ENCODE measurements at places on chromosomes 11 and 22.
A peak's percentile ranks its signal among the peaks of the same experiment; 100 is the strongest.

DNA sequence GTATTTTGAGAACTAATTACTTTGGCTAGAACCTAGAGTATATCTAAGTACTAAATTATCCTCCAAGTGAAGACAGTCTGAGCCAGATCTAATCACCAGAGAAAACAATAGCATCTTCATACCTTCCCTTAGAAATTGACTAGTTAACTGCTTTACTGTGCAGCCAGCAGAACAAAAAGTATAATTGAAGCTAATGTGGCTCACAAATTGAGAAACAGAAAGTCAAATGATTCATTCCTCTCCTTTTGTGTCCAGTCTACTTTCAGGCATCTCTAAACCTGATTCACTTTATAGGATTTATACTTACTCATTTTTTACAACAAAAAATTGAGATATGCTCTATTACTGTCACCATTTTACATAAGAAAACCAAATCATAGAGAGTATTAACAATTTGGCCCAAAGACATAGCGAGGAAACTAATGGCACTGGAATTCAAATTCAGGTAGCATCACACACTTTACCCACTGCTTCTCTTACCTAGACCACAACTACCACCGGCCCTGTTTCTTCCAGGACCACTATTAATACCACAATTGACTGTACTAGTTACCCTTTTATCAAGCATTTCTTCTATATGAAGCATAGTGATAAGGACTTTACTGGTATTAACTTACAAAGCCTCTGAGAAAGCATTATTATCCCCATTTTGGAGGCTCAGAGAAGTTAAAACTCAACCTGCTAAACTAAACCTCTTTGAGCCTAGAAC is 1402.6 kb upstream of the TENM4 start:
- DNase-seq: no peak

GRCh38 chr11:113908098-113908497 is 3.5 kb downstream of the HTR3B start:
- no peak for DNase-seq

DNA sequence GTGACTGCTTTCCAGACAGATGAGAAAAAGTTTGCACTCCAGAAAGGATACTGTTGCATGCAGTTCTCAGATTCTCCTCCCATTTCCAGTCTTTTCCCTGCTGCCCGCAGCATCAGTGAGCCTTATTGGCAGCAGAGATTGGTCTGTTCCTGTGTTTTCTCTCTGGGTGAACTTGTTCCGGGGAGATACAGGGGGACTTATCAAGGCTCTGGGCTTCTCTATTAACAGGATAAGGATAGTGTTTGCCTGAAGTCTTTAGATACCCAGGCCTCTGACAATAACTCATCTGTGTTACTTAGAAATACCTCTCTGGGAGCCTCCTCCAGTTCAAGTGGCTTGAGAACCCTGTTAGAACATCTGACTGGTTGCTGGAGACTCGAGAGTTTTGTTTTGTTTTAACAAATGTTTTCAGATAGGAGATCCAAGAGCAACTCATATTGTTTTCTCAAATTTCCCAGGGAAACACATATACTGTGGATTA is 154.7 kb downstream of the BLID start:
- no peak for DNase-seq

DNA sequence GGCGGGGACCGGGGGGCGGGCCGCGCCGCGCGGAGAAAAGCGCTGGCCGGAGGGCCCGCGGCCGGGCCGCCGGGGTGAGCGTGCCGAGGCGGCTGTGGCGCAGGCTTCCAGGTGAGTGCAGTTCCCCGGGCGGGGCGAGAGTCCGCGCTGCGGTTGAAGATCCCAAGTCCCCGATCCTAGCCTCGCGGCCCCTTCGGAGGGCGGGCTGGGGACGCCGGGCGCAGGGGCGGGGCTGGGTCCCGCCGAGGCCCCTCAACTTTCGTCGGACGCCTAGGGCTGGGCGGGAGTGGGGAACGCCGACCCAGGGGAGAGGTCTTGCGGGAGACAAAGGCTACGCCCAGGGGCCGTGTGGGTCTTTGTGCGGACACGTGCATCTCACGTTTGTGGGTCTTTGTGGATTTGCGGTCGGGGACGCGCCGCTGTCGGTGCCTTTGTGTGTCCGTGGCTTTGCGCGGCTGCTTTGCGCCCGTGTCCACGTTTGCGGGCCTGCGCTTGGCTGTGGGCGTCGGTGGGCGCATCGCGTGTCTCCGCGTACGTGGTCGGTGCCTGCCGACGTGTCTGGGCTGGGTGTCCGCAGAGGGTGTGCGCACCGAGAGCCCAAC is at the start of gene TSKU:
TSKU (plus strand) TSS at position 63 of the 602 bp plus-strand sequence. CDS start 12,261 bp downstream, outside the sequence.
- DNase-seq: no peak

GRCh38 chr11:14413307-14414069 is 54.5 kb upstream of the RRAS2 start:
- no peak for DNase-seq

DNA sequence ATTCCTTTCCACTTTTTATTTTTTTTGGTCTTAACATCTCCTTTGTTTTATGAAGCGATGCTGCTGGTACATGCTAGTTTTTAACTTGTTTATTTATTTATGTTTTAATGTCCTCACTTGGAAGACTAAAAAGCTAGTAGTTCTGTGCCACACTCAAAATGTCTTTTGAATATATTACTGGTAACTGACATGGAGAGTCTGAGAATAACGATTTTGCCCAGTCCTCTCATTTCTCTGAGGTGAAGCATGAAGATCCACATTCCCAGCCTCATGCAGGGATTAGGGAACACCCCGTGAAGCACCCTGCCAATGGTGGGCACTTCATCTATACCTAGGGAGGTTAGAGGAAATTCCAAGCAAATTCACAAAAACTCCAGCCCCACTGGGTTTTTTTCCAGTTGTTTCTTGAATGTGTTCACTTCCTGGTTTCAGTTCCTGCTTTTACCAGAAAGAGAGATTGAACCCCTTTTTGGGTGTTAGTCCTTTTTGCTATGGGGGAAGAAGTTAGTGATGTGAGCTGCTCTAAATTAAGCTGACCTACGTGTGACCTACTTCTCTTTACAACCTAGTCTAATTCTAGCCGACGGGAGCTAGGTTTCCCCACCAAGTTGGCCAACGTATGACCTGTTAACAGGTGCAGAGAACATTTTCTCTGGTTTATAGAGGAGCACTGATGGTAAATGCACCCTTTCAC is 106.1 kb downstream of the SLC1A2 start:
- DNase-seq: no peak

DNA sequence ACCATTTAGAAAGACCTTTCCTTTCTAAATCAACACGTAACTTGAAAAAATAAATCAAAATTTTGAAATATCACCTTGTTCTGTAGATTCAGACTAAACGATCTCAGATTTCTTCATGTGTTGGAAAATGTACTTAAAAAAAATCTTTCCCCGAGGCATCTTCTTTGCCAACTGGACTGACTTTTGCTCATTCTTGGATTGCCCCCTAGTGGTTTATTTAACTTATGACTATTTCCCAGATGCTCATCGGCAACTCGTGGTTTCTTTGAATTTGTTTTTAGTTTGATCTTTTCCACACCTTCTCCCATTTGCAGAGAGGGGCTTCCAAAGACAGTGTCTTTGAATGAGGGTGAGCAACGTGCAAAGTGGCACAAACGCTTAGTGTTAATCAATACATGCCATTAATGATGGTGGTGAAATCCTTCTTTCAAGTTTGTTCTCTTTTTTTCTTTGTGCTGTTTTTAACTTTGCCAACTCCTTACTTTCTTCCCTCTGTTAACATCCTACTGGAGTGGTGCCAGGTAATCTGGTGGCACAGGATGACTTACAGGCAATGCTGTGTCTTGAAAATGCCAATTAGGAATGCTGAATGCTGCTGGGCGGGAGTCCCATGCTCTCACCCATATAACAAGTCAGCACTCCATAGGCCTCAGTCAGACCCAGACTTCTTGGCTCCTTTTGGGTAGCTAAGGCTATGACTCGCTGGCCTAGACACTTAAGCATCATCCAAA is 18.3 kb downstream of the PRSS23 start:
- DNase-seq: no peak

- DNase-seq: no peak
Measured at GRCh38 chr11:102580185-102580951, 44.8 kb downstream of the MMP20 start.

- peak; percentile 56 for DNase-seq
Measured at GRCh38 chr11:117843666-117844484, 19.3 kb upstream of the FXYD2 start.

GRCh38 chr11:11558396-11558795 is 63.4 kb downstream of the GALNT18 start:
- DNase-seq: no peak

DNA sequence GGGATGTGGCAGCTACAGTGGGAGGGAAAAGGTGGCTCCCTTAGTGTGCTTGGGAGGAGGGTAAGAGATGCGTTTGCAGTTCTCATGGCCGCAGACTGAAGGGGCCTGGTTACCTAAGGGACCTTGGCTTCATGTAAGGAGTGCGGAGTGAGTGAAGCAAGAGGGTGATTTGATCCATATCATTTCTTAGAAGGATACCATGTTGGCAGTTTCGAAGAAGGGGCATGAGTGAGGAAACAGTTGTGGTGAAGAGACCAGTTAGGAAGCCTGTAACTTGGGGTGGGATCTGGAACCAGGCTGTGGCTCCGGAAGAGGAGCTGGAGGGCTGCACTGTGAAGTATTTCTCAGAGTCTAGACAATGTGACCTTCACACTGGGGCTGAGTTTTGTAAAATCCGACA is 45.0 kb downstream of the ST3GAL4 start:
- DNase-seq: no peak

DNA sequence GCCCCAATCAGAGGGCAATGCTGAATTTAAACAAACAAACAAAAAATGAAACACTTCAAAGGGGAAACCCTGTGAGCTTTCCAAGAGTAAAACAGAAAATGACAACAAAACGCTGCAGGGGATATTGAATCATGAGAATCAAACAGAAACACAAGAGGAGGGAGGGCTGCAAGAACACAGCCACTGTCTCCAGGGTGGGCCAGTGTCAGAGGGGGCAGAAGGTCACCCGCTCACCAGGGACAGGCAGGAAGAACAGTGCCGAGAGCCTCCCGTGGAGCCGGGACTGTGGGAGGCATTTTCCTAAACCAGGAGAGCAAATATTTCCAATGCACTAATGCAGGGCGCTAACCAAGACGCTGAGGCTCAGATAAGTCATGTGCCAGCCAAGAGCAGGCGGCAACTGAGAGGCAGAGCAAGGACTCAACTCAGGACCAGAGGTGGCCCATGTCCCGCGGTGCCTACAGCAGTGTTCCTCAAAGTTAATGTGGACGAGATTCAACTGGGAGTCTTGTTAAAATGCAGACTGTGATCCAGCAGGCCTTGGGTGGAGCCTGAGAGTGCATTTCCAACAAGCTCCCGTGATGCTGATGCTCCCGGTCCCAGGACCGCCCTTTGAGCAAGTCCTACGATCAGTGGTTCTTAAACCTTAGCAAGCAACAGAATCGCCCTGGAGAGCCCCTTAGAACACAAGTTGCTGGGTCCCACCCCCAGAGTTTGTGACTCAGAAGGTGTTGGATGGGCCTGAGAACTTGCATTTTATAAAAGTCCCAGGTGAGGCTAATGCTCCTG is 197.2 kb downstream of the TENM4 start:
- DNase-seq: no peak

DNA sequence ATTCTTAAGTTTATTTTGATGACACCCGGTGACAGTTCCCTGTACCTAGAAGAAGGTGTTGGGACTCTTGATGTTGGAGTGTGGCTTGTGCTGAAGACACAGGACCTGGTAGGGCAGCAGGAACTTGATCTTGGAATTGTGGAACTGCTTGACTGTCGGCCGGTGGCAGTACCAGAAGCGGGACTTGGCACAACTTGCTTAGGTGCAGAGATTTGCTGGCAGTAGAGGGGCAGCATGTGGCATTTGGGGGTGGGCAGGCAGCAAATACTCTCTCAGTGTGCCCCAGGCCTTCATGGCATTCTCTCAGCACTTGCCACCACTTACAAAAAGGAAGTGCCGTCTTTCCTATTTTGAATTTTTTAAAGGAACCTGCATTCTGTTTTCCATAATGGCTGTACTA is 3.6 kb downstream of the PEX26 start:
- DNase-seq: no peak

GRCh38 chr11:118438314-118438931 is 2.1 kb downstream of the KMT2A start:
- peak; percentile 20 for DNase-seq

- no peak for DNase-seq
Measured at GRCh38 chr22:49354516-49355210, 473.0 kb downstream of the BRD1 start.

DNA sequence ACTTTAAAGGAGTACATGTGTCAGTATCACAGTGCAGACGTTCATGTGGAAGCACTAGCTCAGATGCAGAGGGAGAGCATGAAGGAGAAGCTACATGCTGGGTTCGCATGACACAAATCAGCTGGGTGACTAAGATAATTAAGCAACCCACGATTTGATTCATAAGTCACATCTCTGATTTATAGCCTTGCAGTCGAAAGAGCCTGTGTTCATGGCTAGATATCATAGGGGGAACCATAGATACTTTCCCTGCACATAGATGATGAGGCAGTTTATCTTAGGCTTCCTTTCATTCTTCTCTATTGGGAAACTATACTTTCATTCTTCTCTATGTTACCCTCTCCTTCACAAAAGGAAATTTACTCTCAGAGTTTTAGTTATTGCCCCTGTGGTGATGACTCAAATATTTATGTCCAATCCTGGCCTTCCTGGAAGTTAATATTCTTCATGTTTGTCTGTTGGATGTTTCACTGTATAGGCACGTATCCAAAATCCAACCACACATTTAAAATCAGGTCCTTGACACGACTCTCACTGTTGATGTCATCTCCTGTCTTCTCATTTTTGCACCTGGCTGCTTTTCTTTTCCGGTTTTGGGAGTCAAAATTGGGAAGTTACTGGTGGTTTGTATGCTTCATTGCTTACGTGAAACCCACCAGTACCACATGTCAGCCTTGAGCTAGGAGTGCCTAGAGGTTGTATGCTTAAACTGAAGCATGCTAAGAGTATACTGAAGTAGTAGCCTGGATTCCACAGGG is 56.3 kb upstream of the SLC5A12 start:
- no peak for DNase-seq

DNA sequence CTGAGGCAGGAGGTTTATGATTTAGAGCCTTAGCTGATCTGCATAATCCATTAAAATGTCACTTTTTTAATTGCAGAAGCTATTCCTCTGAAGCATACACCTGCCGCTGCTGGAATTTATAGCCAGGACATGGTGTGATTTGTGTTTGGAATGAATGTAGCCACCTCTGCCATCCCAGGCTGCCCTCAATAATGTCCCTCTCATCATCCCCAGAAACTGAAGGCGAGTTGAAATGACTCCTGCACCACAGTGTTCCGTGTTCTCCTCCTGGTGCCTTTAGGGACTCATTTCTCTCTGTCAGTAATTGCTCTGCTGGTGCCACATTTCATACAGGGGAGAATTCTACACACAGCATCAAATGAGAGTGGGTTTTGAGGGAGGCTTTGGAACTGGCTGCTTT is 191.0 kb downstream of the C11orf91 start:
- no peak for DNase-seq

- DNase-seq: no peak
Measured at GRCh38 chr11:59766542-59767224, 11.5 kb downstream of the STX3 start.

- DNase-seq: no peak
Measured at GRCh38 chr11:2675540-2675939, 24.3 kb downstream of the KCNQ1OT1 start.

DNA sequence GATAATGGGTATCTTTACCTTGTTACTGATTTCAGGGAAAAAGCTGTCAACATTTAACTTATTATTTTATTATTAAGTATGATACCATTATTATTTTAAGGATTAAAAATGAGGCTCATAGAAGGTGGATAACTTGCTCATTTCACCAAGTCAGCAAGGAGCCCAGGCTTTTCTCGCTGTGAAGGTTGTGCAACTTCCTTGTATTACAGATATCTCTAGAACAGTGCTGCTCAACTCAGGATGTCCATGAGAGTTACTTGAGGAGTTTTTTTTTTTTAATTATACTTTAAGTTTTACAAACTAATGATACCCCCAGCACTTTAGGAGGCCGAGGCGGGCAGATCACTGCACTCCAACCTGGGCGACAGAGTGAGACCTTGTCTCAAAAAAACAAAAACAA is 98.2 kb downstream of the INSC start:
- DNase-seq: no peak

All from stimulated activated CD4-positive, alpha-beta T cell treated with anti-CD3 and anti-CD28 coated beads, Interleukin-12 subunit alpha, Interleukin-12 subunit beta, amount 100 ng/mL, for 24 hours (primary cell).